Activated CD4-positive, alpha-beta memory T cell treated with anti-CD3 and anti-CD28 coated beads for 36 hours (primary cell): ENCODE measurements at places on chromosomes 12 and 14. TPM values are rescaled to one million over a fixed set of nuclear protein-coding genes. Genes with fewer than 3 reads are reported as not detected.
A peak's percentile ranks its signal among the peaks of the same experiment; 100 is the strongest.

DNA sequence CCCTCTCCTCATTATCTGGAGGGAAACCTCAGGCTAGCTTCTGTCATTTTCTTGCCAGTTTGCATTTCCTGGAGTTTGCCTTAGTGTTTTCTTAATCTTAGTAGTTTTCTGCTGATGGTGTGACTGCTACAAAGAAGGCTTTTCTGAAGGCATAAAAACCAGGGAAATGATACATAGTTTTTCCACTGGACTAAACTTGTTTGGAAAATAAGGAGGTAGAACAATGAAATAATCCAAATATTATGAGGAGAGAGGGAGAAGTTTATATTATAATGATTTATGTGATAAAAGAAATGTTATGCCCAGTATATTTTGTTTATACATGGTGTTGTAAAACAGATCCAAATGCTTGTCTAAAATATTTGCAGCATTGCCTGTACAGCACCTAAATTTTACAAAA lies 22.2 kb downstream of the DAAM1 start:
- no peak for DNase-seq

DNA sequence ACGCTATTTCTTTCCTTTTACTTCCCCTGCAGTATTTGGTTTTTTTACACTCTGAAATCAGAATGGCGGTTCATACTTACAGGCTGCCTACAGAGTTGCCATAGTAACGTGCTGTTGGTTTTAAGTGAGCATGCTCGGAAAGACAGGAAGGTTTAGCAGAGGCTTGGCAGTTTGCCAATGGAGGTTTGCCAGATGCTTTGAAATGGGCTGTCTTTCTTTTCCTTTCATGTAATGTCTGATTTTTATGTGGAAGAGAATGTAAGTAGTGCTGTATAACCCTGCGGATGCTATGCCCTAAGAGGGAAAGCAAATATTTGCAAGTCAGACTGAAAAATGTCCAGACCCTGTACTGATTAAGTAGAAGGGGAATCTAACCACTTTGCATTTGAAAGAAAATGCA lies 32.8 kb downstream of the ARID4A start:
- DNase-seq = peak; percentile 88

DNA sequence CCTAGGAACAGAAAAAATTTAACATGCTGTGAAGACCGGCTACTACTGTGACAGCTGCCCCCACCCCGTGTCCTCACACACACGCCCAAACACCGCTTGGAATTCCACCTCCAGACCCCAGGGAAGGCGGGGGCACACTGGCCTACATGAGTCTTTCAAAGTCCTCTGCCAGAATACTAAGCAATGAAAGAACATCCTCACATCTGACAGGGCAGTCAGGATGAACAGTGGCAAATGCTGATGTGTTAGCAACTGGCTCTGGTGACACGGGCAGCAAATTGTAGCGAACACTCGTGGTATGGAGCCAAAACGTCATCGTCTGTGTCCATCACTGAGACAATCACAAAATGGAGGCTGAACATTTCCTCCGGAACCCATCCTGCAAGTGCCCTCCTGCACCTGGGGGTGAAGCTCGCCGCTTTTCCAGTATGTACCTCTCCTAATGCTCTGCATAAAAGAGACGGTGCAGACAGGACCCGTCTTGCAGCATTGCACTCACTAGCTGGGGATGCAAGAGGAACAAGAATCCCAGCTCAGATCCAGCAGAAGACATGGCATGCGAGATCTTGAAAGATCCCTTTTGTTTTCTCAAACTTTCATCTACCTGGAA lies 94.8 kb downstream of the BCL11B start:
- peak; percentile 8 for DNase-seq

DNA sequence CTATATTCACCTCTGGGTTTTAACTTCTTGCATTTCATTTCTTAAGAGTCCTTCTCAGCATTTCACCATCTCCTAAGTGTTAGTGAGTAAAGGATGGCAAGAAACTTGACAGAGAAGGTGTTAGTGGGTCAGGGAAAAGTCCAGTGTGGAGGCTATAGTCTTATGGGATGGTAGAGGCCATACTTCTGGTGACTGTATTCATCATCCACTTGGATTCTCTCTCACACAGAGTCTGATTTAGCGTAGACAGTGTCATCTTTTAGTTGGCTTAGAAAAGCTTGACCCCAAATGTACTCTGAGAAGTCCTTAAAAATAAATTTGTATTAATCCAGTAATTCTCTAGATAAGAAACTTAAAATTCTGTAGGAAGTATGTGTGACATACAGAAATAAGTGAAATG lies 232.4 kb upstream of the FBXO33 start:
- no peak for DNase-seq

The GPR137C gene
- 0.19 TPM for total RNA-seq

DNA sequence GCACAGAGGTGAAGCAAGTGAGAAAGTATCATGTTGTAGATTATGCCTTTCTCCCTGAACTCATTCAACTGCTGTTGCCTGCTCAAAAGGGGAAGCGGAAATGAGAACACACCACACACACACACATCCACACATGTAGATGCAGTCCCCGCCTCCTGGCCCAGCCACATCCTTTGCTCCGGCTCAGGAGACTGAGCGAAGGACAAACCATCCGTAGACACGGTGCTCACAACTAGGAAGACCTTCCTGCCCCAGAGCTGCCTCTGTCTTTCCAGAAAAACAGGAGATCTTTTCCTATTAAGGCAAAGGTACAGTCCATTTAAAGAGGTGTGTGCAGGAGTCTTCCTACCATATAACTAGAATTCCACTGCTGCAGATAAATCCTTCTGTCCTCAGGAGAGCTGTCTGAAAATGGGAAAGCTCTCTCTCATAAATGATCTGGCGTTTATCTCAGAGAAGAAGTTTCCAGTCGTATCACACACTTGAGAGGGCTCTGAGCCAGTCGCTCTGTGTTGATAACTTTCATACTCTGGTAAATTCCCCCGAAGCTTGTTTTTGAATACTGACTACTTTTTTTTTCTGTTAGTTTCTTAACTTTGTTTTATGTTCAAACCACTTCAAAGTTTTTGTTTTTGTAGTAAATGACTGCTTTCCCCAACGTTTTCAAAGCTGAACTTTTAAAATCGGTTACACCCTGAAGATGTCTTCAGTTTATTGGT lies at the start of gene TESPA1:
Gene TESPA1, minus strand, starts transcription at position 105 of the 719 bp plus-strand sequence. CDS start 10,200 bp downstream, outside the sequence.
- DNase-seq = peak; percentile 93

- no peak for DNase-seq
Measured at GRCh38 chr12:124217508-124218242, 77.2 kb upstream of the RFLNA start.

DNA sequence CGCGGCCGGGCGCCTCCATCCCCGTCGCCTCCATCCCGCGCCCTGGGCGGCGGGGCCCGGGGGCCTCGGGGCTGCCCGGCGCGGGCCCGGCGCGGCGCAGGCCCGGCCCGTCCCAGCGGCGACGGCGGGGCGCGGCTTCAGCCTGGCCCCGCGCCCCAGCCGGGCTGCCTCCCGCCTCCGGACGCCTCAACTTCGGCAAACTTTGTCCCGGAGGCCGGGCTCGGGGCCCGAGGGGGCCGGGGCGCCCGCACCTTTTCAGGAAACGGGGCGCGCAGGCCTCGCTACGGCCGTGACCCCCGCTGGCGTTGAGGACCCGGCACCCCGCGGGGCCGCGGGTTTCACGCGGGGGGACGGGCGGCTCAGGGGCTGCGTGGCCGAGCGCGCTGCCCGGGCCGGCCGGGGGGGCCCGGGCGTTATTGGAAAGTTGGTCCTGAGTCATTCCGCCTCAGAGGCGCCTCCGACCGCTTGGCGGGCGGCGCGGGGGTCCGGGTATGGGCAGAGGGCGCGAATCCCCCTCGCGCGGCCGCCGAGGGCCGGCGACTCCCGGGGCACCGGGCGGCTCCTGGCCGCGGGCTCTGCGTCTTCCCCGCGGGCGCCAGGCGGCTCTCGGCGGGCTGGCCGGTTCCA lies 575 bp downstream of the TRAF3 start:
- DNase-seq = no peak

The LTBR gene
- 1.5 TPM for total RNA-seq

DNA sequence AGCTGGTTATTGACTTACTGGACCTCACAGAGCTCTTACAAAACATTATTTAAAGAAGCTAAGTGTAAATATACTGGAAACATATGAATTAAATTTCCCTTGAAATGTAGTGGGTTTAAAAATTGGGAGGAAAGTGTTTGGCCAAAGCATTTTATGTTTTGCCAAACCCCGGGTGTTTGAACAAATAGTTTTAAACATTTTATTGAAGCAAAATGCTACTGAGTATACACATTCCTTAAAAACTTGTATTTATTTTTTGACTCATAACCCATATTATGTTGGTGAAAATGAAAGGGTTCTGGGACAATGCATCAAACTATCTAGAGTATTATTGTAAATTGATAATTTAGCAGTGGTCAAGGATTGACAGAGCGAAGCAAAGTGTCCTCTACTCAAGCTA lies 1048.5 kb downstream of the SLC6A15 start:
- no peak for DNase-seq
